ENCODE measurements at places on chromosomes 13 and 19.

DNA sequence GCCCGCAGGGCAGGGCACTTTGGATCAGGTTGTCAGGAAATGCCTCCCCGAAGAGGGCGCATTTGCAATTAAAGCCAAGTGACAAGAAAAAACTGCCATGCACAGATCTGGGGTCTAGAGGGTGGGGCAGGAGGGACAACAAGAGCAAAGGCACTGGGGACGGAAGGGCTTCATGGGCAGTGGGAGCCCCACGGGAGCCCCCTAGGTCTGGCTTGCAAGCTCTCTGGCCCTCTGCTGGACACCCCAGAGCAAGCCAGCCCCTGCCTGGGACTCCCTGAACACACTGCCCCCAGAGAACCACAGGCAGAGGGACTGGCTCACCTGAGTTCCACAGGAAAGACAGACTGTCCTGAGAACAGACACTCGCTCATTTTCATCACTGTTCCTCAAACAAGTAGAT, 30.2 kb upstream of the C19orf12 start:
- DNase-seq, result no peak

DNA sequence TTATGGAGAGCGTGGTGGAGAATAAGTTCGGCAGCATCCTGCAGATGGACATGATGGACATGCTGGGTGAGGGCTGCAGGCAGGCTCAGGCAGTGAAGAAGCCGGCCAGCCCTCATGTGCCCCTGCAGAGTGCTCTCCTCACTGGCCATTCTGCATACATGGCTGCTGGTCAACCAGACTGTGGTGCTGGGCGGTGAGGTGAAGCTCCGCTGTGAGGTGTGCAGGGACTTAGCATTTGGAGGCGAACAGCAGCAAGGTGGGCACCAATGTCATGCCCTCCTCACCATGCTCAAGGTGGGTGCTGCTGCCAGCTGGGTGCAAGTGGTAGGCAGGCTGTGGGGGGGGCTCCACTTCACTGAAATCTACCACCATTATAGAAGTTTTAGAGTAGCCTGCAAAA, 5.7 kb upstream of the ZNF492 start:
- DNase-seq, result no peak

DNA sequence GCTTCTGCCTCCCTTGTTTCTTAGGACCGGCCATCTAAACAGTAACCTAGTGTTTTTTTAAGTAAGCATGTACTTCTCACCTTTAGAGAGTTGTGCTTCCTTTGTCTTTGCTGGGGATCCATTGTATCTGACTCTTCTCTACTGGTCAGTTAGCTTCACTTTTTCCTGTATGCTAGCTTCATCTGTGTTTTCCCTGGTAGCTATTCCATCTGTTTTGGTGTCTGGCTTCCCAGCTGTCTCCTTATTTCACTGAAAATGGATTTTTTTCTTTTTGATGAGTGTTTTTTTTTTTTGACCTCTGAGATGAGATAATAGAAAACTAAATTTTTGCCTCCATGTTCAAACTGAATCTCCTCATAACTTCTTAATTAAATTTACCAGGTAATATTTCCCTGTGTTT, 637.0 kb upstream of the SLC10A2 start:
- DNase-seq, result no peak

- DNase-seq, result no peak
Measured at GRCh38 chr13:113635709-113636108, 22.3 kb downstream of the ATP4B start.

DNA sequence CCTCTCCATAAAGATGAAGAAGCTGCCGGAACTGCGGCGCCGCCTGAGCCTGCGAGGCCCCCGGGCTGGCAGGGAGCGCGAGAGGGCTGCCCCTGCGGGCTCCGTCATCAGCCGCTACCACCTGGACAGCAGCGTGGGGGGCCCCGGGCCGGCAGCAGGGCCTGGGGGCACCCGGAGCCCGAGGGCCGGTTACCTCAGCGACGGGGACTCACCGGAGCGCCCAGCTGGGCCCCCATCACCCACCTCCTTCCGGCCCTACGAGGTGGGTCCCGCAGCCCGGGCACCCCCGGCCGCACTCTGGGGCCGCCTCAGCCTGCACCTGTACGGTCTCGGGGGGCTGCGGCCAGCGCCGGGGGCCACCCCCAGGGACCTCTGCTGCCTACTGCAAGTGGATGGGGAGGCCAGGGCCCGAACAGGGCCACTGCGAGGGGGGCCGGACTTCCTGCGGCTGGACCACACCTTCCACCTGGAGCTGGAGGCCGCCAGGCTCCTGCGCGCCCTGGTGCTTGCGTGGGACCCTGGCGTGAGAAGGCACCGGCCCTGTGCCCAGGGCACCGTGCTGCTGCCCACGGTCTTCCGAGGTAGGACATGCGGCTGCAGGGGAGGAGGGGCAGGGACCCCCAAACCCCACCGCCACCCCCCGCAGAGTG, 2.7 kb downstream of the SYDE1 start:
- no peak for DNase-seq

GRCh38 chr13:100513987-100514670, 74.5 kb downstream of the GGACT start:
- DNase-seq, result no peak

DNA sequence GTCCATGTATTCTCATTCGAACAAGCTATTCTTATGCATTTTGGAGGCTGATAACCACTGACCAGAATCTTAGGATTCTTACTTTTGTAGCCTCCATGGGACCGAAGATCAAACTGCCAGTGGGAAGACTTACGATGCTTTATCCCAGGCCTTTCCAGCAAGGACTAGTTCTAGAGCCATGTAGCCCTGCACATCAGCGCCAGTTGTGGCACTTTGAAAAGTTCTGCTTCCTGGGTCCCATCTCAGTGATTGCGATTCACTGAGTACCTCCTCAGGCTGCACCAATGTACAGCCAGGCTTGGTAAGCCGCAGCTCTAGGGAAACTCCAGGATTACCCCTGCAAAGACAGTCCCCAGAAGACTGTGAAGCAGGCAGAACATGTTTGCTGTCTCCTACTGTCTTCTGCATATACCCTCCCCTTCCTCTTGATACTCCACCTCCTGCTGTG, 18.9 kb upstream of the ENOX1 start:
- DNase-seq, result no peak

DNA sequence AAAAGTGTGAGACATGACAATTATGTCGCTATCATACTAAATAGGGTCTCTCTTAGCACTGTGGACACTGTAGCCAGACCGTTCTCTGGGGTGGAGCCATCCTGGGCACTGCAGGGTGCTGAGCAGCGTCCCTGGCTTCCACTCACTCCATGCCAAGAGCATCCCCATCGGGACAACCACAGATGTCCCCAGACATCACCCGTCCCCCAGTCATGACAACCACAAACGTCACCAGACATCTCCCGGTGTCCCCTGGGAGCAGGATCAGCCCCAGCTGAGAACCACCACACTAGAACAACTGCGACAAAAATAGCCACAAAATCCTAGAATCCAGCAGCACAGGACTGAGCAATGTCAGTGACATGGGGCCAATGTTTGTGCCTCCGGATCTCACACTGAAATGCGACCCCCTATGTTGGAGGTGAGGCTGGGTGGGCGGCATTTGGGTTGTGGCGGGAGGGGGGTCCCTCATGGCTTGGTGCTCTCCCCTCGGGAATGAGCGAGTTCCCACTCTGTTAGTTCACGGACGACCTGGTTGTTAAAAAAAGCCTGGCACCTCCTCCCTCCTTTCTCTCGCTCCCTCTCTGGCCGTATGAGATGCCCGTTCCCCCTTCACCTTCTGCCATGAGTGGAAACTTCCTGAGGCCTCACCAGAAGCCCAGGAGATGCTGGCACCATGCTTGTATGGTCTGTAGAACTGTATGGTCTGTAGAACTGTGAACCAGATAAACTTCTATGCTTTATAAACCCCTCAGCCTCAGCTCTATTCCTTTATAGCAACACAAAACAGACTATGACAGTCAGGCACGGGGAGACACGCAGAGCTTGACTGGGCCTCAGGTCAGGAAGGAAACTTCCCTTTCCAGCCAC, 93.9 kb downstream of the GADD45B start:
- no peak for DNase-seq

DNA sequence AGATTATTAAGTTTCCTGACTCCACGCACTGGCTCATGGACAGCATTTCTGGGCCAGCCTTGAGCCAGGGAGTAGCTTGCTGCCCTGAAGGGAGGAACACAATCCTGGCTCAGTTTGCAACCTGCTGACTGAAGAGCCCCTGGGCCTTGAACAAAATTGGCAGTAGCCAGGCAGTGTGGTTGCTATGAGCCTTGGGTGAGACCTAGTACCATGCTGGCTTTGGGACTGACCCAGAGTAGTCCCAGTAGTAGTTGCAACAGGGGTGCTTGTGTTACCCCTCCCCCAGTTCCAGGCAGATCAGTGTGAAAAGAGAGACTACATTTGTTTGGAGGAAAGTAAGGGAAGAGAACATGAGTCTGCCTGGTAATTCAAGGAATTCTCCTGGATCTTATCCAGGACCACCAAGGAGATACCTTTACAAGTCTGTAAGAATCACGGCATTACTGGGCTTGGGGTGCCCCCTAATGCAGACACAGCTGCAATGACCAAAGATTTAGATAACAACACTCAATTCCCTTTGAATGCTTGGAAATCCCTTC, 22.0 kb downstream of the ITGBL1 start:
- DNase-seq, result peak; percentile 42

GRCh38 chr13:104773775-104774174, 1707.6 kb upstream of the SLC10A2 start:
- DNase-seq, result no peak

DNA sequence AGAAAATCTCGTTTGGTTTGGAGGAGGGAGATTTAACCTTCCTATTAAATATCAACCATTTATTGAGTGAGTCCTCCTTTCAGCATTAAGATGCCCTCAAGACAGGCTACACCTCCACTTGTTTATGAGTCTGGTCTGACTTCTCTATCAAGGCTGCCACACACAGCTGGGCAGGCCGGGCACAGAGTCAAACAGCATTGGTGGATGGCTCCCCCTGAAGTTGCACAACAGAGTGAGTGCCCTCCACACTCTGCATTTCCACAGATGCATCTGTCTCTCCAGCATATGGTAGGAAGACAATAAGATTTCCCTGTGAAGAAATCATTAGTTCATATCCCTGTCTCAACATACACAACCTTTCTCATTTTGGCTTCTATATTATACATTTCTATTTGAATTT, 31.4 kb downstream of the PHF11 start:
- DNase-seq, result no peak

DNA sequence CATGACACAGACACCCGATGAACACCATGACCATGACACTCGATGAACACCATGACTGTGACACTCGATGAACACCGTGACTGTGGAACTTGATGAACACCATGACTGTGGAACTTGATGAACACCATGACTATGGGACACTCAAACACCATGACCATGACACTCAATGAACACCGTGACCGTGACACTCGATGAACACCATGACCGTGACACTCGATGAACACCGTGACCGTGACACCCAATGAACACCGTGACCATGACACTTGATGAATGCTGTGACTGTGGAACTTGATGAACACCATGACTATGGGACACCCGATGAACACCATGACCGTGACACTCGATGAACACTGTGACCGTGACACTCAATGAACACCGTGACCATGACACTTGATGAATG, 31.5 kb downstream of the ZFR2 start:
- DNase-seq, result no peak

DNA sequence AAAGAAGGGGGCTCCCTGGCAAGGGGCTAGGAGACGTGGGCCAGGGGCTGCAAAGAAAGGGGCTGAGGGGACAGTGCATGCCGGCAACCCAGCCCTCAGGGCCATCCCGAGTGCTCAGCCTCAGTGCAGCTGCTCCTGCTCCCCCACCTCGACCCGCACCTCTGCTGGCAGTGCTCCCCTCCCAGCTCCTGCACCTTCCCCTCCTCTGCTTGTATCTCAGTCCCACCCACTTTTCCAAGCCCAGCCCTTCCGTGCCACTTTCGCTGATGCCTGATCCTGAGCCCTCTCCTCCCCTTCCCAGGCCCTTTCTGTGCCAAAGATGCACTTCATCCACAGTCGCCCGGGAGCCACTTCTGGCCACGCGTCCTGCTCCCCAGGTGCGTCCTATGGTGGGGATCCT, 69.9 kb upstream of the KCTD15 start:
- DNase-seq, result no peak

- no peak for DNase-seq
Measured at GRCh38 chr13:108345016-108345415, 75.5 kb downstream of the TNFSF13B start.

DNA sequence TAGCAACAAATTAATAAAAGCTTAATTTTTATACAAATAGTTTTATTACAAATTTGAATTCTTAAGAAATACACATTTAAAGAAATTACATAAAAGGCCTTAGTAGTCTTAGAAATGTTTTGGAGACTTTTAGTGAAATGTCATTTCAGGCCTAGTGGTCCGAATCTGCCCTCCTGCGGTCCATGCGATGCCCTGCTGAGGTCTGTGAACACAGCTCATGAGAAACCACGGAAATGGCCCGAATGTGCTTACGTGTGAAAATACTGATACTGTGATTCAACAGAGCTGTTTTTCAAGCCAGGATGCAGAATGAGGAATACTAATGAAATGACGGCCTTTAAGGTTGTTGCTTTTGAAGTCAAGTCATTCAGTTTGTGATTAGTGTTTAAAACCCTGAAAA, 157.9 kb downstream of the COL4A1 start:
- no peak for DNase-seq

GRCh38 chr19:12783291-12783848, 7.9 kb upstream of the JUNB start:
- DNase-seq, result no peak

DNA sequence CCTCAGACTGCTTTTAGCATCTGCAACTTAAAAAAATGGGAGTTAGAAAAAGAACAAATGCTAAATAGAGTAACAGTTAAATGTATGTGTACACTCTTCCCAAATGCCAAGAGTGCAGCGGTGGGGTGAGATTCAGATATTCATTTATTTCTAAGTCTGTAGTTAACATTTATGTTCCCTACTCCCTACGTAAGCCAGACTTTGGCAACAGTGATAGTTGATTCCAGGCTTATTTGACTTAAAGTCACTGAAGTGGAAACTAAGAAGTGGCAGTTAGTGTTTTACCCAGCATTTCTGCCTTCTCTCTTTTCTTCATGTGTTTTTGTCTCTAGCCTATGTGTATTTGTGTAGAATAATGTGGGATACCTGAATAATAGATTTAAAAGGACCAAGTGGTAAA, 4.5 kb downstream of the MIR17HG start:
- no peak for DNase-seq

DNA sequence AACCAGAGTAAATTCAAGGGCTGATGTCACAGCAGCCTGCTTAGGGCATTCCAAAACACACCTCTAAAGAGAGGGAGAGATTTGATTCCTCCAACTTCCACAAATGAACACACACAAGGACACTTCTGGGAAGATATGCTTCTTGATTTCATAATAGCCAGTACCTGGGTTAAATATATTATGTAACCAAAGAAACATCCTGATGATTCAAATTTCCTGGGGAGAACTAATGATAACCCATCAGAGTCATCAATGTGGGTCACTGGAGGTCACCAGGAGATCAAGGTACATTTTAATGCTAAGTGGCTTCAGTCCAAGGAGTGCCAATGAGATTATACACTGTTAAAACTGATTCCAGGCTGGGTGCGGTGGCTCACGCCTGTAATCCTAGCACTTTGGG, 54.0 kb upstream of the DOCK9 start:
- DNase-seq, result no peak

DNA sequence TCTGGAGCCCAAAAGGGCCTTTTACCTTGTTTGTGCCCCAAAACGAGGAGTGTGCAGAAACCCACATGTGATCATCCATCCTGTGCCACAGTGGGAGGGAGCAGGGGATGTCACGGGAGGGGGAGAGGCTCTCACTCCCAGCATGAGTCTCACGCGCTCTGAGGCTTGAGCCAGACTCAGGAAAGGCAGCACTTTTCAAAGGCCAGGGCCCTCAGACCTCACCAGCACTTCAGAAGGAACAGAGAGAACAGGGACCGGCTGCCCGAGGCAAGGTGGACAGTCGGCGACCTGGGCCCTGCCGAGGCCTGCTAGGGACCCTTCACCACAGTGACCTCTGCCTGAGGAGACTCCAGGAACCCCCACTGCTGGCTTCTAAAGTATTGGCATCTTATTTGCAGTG, 71.7 kb upstream of the WASF3 start:
- DNase-seq, result no peak

All from tibial nerve (tissue), 4 donors.